ENCODE measurements at places on chromosomes 16 and 17.

- DNase-seq: no peak
Observed at GRCh38 chr17:59371416-59372100, 40.1 kb downstream of the YPEL2 start.

DNA sequence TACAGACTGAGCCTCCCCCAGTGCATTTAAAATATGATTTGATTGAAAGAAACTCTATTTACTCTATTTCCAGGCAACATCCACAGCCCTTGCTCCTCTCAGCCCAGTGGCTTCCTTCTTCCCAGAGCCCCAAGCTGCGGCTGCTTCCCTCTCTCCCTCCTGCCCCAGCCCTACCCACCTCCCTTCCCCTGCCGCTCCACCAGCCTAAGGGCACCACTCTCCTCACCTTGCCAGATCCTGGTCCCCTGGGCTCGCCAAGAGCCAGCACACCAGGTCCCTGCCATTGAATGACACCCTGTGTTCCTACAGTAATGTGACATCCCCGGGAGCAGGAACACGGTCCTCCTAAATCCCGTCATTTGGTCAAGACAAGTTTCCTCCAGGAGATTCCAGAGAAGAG lies 236.0 kb downstream of the RBFOX3 start:
- DNase-seq: no peak

- DNase-seq: no peak
Observed at GRCh38 chr17:72846399-72846798, 246.1 kb downstream of the SLC39A11 start.

- no peak for DNase-seq
Observed at GRCh38 chr16:85573696-85574641, 39.2 kb upstream of the GSE1 start.

DNA sequence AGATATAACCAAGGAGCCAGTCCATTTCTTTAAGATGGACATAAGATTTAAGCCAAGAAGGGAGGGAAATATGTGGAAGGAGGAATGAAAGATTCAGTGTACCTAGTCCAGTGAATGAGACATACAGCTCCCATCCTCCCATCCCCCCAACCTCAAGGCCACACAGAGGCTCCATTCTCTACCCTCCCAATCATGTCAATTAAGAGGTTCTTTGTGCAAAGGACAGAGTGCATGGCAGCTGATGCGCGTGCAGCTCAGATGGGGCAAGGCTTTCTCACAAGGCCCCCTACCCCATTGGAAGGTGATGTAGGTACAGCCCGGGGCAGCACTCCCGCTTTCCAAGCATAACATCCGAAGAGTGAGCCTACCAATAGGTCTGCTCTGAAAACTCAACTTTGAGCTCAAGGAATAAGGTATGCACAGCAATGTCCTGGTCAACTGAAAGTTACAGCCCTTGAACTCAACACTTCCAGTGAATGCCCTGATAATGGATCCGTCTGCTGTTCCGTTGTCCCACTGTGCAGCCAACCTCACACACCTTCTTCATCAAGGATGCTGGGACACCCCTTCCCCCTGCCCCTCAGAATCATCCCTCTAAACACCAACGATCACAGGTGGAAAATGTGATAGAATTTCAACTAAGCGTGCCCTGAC lies 458.1 kb downstream of the SOX9 start:
- no peak for DNase-seq

GRCh38 chr17:64736804-64737492 lies 74.8 kb upstream of the SMURF2 start:
- no peak for DNase-seq

GRCh38 chr17:5522476-5522875 lies 36.1 kb downstream of the MIS12 start:
- no peak for DNase-seq

DNA sequence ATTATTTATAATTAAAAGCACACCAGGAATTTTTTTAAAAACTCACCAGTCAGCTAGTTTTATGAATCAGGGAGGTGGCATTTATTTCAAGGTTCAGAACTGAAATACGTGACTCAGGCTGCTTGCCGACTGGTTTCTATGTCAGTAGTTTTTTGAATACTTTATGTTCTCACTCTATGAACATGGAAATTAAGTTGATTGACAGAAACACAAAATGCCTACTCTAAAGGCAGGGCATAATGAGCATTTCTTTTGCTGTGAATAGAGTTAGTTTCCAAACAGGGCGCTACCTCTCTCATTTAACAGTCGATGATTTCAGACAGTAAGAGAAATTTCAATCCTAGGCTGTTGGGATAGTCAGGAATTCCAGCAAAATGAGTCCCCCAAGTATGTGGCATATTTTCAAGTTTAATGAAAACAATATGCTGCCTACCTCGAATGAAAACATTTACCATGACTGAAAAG lies 6.7 kb downstream of the HS3ST3B1 start:
- no peak for DNase-seq

DNA sequence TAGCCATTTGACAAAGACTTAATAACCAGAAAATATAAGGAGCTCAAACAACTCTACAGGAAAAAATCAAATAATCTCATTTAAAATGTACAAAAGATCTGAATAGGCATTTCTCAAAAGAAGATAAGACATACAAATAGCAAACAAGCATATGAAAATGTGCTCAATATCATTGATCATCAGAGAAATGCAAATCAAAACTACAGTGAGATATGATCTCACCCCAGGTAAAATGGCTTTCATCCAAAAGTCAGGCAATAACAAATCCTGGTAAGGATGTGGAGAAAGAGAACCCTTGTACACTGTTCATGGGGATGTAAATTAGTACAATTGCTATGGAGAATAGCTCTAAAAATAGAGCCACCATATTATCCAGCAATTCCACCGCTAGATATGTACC lies 43.1 kb downstream of the HSD17B2 start:
- no peak for DNase-seq

DNA sequence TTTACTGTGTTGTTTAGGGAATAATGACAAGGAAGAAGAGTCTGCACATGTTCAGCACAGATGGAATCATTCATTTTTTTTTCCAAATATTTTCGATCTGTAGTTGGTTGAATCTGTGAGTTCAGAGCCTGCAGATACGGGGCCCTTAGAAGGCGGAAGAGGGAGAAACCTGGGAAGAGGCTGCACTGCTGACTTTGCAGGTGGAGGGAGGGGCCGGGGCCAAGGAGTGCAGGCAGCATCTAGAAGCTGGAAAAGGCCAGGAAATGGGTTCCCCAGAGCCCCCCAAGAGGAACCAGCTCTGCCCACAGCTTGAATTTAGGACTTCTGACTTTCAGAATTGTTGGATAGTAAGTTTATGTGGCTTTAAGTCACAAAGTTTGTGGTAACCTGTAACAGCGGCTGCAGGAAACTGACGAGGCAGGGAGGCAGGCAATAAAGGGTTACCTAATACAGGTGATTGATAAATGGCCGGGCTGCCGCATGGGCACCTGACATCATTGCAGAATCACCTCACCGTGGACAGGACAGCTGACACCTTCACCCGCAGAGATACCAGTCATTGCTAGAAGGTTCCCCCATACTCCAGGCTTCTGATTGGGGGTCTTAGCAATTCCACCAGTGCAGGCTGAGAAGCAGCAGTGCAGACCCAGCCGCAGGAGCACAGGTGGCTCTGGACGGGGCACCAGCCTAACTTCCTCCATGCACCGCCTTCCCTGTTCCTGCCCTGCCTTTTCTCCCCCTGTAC lies 181.3 kb downstream of the IRF8 start:
- DNase-seq: no peak

GRCh38 chr17:9912121-9913099 lies 7.3 kb upstream of the RCVRN start:
- DNase-seq: no peak

DNA sequence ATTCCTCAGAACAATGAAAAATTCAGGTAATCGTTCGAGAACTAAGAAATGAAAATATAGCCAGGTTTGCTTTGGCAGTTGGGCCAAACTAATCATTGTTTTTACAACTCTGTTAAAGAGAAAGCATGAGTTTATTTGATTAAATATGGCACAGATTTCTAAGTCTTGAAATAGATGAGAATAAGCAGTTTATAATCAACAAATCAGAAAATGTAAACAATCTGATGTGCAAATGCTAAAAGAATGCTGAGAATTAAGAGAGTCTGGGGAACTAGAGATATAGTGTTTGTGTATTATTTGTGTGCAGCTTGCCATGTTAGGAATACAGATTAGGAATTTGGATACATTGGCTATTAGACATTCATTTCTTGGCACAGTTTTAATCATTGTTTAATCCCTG lies 212.5 kb downstream of the TANC2 start:
- no peak for DNase-seq

DNA sequence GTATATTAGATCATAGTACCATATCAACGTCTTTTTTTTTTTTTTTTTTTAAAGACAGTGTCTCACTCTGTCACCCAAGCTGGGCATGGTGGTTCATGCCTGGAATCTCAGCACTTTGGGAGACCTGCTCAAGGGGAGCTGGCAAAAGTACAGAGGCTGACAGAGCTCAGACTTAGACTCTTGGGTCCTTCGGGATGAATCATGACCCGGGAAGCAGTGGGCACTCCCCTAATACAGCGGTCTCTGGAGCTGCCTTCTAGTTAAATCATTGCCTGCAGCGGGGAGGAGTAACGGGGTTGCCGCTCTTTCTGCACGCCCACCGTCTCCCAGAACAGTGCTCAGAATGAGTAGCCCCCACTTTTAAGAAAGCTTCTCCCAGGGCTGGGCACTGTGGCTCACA lies 174.4 kb downstream of the CPPED1 start:
- no peak for DNase-seq

DNA sequence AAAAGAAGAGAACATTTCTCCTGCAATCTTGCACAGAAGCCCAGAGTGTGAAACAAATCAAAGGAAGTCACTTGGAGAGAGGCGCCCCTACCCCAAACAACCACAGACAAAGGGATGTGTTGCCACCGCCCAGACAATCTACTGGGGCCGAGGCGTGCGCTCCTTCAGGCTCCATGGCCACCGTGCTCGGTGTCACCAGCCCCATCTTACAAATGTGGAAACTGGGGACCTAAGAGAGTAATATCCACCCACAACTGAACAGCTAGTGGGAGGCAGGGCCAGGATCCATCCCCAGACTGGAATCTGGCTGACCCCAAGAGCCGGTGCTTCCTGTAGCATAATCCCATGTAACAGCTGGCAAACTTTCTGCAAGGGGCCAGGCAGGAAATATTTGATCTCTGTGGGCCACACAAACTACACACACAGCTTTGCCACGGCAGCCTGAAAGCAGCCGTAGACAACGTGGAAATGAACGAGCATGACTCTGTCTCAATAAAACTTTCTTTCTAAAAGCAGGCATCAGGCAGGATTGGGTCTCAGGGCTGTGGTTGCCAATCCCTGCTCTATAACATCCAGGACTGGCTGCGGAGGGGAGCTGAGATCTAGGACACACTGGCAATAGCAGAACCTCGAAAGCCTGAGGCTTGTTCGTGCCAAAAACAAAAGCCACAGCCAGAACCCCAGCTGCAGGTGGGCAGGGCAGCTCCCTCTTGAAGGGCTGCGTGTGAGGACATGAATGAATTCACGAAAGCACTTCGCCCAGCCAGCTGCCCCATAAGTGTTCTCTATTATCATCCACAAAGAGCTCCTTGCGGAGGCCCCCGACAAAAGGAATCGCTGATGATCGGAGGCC lies 26.6 kb upstream of the GINS2 start:
- no peak for DNase-seq

DNA sequence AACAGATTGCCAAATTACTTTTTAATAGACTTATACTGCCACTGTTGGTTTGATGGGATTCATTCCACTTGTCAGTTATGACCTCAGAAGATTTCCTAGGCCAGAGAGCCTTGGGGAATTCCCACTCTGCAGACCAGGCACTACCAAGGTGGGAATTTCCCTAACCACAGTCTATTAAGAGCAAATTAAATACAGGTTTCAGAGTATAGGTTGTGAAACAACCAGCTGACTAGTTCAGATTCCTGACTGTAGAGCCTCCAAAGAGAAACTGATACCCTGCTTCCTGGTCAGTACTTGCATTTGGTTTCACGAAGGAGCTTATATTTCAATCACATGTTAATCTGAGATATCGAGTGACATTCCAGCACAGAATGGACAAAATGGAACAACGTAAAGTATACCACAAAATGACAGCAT lies 186.5 kb downstream of the STX8 start:
- DNase-seq: peak; percentile 62

DNA sequence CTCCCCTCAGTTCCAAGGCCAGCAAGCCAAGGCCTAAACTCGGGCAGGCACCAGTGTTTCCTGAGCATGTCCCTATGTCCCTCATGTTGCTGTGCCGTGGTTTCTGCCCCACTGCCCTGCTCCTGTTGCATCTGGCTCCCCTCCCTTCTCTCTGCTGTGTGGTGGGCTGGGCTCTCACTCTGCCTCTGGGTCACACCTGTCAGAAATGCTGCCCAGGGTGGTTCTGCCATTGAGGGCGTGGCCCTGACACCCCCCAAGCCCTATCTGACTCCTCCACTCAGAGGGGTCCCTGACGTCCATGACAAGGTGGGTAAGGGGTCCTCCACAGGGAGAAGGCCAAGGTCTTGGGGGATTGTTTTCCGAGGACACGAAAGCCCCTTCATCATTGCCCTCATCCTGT lies 9.2 kb upstream of the ITGA3 start:
- no peak for DNase-seq

DNA sequence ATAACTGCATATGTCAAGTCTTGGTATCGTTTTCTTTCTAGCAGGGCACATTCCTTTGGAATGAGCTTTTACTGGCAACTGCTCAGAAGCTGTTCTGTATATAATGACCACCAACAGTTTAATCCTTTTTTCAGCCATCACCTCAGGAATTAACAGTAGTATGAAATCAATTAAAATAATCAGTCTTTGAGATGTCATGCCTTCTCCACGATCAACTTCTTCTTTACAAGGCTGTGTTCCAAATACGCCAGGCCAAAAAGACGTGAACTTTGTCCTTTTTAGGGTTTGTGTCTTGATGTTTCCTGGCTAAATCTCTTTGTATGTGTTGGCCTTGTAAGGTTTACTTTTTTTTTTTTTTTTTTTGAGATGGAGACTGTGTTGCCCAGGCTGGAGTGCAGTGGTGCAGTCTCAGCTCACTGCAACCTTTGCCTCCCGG lies 54.9 kb downstream of the ABCC1 start:
- DNase-seq: peak; percentile 27

- DNase-seq: no peak
Observed at GRCh38 chr17:67974185-67974584, 22.1 kb downstream of the C17orf58 start.

DNA sequence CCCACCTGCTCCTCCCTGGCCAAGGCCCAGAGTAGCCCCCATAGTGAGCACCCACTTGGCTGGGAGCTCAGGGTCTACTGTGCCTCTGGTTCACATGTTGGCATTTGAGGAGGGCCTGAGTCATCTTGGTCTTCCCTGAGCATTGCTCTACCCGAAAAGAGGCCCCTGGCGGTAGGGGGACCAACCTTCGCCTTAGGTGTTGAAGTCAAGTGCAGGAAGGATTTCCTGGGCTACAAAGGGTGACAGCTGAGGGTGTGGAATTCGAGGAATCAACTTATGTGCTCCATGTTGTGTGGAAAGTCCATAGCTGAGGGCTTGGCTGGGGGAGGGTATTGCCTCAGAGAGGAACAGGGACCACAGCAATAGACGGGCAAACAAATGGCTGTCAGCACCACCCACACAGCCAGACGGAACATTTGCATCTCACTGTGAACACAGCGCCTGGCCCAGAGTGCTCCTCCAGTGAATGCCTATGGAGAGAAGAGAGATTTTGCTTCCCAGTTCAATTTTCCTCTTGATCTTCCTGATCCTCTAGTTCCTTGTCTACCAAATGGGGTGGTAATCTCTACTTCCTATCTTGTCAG lies 35.6 kb upstream of the NGFR start:
- DNase-seq: no peak
